ENCODE measurements at places on chromosomes 11 and 22. TPM values are rescaled to one million over a fixed set of nuclear protein-coding genes. Genes with fewer than 3 reads are reported as not detected.

The SELENOM gene
- total RNA-seq: 205 TPM

DNA sequence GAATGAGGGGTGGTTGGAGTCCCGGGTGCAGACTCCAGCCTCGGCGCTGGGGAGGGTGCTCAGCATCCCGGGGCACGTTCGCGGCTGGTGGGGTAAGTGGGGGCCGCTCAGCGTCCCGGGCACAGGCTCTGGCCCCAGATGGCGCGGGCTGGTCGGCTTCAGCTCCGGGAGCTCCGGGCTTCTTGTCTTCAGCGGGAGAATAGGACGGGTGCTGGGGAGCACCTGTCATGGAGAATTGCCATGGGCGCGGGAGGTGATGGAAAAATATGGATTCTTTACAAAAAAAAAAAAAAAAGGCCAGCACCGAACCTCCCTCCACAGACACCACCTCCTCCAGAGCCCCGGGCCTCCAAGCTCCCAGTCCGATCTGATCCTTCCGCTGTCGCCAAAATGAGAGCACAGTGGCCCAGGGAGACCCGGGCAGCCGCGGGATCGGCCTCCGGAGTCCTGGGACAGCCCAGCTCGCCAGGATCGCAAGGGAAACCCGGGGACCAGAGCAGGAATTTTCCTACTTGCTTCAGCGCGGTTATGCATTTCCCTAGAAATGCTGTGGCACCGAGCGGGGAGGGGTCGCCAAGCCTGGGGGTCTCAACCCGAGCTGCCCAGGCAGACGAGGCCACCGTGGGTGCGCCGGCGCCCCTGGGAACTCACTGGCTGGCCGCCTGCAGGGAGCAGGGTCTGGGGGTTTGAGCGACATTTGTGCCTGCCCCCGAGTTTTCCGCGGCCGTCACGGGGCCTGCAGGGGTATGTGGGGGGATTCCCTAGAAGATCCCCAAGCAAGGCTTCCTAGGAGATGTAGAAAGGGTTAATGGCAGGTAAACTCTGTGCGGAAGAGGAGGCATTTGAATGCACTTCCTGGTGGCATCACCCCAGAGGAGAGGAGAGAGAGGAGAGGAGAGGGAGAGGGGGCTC, 1336.9 kb downstream of the BRD1 start:
- DNase-seq: no peak

The HBG2 gene
- not detected for total RNA-seq

- peak; percentile 54 for DNase-seq
Observed at GRCh38 chr11:93700830-93701229, 39.3 kb downstream of the CEP295 start.

The SLC35F2 gene
- total RNA-seq: 52.5 TPM

- DNase-seq: no peak
Observed at GRCh38 chr11:88208745-88209144, 33.5 kb upstream of the RAB38 start.

- peak; percentile 71 for DNase-seq
Observed at GRCh38 chr11:17012712-17013547, 1.3 kb downstream of the PLEKHA7 start.

The EIF3D gene
- 168 TPM for total RNA-seq

- no peak for DNase-seq
Observed at GRCh38 chr11:83056611-83057010, 15.1 kb downstream of the RAB30 start.

The NAALAD2 gene
- total RNA-seq: 1.8 TPM

GRCh38 chr11:116511684-116512083, 261.1 kb downstream of the BUD13 start:
- no peak for DNase-seq

GRCh38 chr11:64598106-64598796, 7.2 kb downstream of the SLC22A12 start:
- DNase-seq: no peak

DNA sequence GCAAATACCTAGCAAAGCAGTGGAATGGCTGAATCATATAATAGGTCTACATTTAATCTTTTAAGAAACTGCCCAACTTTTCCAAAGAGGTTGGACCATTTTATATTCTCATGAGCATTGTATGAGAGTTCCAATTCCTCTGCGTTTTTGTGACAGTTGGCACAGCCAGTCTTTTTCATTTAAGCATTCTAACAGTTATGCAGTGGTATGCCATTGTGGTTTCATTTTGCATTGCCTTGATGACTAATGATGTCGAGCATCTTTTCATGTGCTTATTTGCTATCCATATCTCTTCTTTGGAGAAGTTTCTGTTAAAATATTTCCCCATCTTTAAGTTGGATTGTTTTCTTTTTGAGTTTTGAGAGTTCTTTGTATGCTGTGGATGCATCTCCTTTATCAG, 38.7 kb downstream of the EIF3F start:
- peak; percentile 84 for DNase-seq

The PIH1D2 gene
- 1.0 TPM for total RNA-seq

All from astrocyte (in vitro differentiated cells and primary cell).